ENCODE measurements at places on chromosomes 3 and 15.

DNA sequence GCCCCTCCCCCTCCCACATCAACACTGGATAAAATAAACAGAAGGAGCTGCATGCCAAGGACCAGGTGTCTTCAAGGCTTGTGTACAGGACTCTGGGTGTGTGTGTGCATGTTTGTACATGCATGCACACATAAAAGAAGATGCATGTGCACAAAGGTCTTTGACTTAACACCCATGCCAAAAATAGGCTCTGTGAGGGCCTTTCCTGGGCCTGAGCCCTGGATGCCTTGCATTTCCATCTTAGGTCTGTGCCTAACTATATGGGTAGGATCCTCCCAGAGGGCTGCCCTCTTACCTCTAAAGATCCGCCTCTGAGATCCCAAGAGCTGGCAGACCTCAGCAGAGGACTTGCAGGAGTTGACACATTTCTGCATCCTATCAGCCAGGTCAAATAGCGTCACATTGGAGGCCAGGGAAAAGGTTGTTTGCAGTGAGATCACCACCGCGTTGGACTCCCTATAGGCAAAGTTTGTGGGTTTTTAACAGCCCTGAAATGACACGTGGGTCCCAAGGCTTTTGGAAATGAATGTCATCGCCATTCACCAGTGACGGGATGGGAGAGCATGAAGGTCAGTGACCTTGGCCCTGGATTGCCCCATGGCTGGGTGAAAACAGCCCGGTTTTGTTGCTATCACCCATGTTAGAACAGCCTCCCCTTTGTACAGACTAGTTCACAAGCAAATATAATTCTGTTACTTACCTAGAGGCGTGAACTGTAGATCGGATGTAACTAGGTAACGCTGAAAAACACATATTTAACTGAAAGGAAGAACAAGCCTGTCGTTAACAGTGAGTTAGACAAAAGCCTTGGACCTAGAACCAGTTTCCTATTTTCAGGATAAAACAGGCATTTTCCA, 54.0 kb downstream of the HEG1 start:
- DNase-seq, result no peak

DNA sequence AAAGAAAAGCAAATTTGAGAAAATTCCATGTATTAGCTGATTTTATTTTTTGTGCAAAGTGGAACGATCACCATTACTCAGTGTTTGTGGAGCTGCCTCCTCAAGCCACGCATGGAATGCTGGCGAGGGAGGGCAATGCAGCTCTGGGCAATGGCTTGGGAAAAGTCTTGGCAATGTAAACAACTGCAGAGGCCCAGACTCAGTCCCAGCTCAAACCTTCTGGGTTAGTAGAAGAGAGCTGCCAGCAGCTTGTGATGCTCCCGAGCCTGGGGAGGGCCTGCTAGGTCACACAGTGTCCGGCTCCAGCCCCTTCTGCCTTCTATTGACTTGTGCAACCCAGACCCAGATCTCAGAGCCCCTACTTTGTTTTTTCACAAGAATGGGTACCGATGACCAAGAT, 4.3 kb downstream of the EPHB1 start:
- no peak for DNase-seq

DNA sequence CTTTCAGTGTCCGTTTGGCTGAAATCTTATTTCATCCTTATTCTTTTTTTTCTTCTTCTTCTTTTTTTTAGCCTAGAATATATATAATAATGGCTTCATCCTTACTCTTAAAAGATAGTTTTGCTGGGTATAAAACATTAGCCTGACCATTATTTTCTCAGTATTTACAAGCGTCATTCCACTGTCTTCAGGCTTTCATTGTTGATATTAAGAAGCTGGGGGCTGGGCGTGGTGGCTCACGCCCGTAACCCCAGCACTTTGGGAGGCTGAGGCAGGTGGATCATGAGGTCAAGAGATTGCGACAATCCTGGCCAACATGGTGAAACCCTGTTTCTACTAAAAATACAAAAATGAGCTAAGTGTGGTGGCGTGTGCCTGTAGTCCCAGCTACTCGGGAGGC, 10.6 kb downstream of the ZNF710 start:
- DNase-seq, result no peak

DNA sequence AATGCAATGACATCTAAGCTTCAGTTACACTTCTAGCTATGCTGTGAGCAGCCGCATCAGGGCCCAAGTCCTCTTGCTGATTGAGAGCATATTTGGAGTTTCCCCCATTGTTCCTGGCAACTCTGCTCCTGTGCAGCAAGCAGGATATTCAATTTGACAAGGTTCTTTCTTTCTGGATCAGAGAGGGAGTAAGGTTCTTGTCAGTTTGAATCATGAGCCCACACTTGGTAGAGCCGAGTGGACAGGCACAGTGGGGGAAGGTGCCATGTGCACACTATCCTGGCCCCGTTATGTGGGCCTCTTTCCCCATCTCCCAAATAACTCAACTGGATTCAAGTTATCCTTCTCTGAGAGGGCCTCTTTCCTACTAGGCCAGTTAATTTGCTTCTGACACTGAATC, 385.4 kb downstream of the ZIC1 start:
- no peak for DNase-seq

DNA sequence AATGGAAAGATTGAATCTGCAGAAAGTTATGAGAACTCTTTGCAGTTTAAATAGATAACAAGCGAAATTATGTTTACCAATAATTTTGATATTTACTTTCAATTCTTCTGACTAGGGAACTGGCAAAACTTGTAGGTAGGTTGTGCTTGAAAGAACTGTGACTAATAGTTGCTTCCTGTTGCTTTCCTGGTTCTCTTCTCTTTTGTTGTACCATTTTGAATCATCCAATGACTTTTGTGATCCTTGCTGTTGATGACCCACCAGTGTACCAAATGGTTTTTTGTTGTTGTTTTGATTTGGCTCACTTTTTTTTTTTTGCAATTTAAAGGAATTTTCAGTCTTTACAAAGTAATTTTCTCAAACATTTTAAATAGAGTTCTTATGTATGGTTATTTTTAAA, 64.9 kb upstream of the DCBLD2 start:
- DNase-seq, result no peak

Measured in foreskin fibroblast (primary cell).